ENCODE measurements at places on chromosomes 7 and 10. TPM values are rescaled to one million over a fixed set of nuclear protein-coding genes. Genes with fewer than 3 reads are reported as not detected.

GRCh38 chr10:1434202-1434601 is 303.1 kb downstream of the ADARB2 start:
- no peak for DNase-seq

GRCh38 chr10:6409971-6410643 is 170.0 kb downstream of the PRKCQ start:
- peak; percentile 40 for DNase-seq

- DNase-seq: no peak
These were observed 22.1 kb upstream of the SLIT1 start for GRCh38 chr10:97207756-97208346.

DNA sequence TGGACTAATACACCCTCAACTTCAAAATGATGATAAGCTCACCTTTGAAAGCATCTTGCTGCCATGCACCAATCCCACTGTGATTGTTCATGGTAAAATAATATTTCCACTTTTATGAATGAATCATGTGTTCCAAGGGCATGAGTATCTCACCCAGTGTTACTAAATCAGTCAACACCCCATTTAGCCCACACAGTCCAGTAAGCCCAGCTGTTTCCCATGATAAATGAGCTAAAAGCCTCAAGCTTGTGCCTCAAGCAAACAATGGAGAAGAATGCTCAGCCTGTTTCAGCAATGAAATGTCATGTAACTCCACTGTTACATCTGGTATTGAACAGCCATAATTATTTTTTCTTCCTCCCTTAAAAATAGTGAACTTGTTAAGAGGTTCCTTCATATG is 442.5 kb downstream of the XPNPEP1 start:
- DNase-seq: no peak

GRCh38 chr10:100359030-100359432 is 12.0 kb downstream of the SCD start:
- DNase-seq: no peak

- no peak for DNase-seq
These were observed 4.7 kb downstream of the EEPD1 start for GRCh38 chr7:36157527-36158320.

DNA sequence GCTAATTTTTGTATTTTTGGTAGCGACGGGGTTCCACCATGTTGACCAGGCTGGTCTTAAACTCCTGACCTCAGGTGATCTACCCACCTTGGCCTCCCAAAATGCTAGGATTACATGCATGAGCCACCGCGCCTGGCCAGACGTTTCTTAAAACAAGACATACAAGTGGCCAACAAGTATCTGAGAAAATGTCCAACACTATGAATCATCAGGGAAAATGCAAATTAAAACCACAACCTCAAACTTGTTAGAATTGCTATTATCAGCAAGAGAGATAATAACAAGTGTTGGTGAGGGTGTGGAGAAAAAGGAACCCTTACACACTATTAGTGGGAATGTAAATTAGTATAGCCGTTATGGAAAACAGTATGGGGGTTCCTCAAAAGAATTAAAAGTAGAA is 148.6 kb downstream of the SUGCT start:
- no peak for DNase-seq

DNA sequence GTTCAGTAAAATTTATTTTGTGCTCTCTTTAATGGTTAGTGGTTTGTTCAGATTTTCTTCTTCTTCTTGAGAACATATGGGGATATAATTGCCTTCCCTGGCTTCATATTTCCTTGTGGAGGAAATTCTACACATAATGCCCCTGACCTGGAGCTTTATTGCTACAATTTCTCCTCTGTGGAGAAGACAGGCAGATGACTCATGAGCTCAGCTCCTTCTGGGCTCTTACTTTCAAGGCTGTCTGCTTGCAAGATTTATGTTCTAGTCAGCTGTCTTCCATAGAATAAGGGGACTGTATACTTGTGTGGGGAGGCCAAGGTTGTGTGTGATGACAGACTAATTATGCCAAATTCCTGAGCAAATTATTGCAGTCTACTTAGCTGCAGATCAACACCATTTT is 1.6 kb downstream of the LRRD1 start:
- no peak for DNase-seq

GRCh38 chr7:151503902-151504714 is 15.6 kb downstream of the RHEB start:
- DNase-seq: no peak

The CYP3A4 gene
- total RNA-seq: not detected

The SPDYE1 gene
- total RNA-seq: not detected

The UTF1 gene
- not detected for total RNA-seq
